OCI-M1 (cell line): ENCODE measurements at places on chromosomes 4 and X.

DNA sequence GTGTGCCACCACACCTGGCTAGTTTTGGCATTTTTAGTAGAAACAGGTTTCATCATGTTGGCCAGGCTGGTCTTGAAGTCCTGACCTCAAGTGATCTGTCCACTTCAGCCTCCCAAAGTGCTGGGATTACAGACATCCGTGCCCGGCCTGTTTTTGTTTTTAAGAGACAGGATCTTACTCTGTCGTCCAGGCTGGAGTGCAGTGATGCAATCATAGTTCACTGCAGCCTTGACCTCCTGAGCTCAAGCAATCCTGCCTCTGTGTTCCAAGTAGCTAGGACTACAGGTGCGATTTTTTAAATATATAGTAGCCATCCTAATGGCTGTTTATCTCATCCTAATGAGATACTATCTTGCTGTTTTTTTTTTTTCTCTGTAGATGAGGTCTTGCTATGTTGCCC lies 47.6 kb downstream of the RNF212 start:
- no peak for DNase-seq

DNA sequence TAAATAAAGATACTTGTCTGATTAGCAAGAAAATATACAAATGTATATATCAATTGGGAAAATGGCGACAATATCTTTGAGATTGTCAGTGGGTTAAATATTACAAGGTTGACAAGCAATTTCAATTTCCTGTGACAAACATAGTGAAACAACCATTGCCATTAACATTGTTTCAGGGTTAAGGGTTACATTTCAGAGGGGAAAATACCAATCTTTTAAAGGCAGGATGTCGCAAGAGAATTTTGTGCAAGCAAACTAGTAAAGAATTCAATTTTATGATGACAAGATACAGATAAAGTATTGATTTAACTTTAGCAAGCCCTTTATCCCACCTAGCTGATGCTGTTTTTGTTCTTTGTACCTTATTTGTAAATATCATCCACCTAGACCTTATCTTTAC lies 305.8 kb upstream of the GRIA3 start:
- no peak for DNase-seq

DNA sequence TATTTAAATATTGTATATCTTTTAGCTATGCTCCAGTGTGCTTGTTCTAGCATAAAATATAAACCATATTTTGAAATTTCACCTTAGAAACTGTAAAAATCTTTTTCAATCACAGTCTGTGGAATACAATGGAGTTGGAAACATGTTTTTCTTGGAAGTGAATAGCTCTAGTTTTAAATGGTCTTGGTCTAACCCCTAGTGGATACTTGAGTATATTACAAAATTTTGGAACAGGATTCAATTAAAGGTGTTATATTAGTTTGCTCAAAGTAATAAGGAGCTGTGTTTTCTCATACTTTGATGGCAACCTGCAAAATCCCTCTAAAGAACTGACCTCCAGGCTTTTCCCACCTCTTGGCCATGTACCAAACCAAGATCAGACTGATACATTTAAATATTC lies 48.2 kb downstream of the STK26 start:
- peak; percentile 26 for DNase-seq

DNA sequence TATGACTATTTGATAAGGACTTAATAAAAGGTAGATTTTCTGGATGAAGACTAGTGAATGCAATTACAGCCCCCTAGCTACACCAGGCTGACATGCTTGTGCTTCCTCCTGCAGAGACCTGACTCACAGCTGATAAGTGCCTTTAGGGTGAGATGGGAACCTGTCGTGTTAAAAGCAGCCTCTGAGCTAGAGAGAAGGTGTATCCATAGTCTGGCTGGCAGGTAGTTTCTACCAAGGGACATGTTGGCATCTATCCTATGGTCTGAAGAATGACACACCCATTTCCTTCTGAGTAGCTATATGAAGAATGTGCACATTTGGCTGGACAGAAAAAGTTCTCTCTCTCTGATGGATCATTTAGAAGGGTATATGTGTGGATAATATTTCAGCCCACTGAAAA lies 64.1 kb downstream of the PARM1 start:
- no peak for DNase-seq

DNA sequence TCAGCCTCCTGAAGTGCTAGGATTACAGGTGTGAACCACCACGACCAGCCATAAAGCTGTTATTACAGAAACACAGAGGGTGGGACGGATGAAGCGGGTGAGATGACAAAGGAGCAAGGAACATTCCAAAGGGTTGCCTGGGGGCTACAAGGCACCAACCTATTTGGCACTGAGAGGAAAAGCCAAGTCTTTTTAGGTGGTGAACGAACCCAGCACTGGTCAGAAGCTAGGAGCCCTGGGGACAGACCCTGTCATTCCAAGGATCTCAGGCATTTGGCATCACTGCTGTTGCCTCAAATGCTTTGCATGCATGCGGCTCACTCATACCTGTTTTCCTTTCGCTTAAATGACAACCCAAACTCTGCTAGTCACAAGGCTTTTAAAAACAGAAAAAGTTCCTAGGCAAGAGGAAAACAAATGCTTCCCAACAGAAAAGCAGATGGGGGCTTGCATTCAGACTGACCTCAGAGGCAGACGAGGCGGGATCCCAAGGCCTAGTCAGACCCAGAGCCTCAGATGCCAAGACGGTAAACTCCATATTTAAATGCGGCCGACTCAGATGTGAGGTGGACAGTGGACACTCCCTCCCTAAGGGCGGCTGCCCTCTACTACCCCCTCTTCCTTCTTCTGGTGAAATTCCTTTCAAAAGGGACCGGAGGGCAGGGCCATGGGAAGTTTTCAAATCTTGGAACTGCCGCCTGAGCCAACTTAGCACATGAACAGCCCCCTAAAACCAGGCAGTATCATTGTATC lies 4.5 kb downstream of the MAP7D2 start:
- no peak for DNase-seq

DNA sequence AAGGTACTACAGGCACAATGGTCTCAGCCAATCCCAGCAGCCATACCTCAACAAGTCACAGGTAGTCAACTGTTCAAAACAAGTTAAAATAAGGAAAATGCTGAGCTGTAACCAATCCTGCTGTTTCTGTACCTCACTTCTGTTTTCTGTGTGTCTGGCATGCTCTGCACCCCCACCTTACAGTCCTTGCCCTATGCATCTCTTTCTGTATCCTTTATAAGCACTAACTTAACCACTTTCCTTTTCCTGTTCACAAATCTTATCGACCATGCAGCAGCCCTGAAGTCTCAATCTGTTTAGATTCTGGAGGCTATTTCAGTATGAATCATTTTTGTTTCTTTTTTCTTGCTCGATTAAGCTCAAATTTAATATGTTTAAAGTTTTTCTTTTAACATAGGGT lies 12.5 kb upstream of the FAM13A start:
- peak; percentile 36 for DNase-seq

- DNase-seq: peak; percentile 28
These were observed 64.1 kb downstream of the ANTXR2 start for GRCh38 chr4:80008971-80009370.

DNA sequence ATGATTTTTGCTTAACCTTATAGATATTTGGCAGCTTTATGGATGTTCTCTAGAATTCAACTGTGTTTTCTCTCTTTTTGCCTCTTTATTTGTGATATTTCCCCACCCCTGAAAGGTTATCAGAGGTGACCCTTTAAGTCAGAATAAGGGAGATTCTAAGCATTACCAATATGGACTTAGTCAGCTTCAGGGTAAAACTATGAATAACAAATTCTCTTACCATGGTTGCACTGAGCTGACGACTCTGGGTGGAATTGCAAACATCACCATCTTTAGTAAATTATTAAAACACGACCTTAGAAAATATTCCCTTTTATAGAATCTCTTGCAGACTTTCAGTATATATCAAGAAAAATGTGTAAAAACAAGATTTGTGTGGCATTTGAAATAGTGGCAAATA lies 21.6 kb downstream of the TRPC3 start:
- no peak for DNase-seq

GRCh38 chr4:185693548-185694215 lies 118.3 kb downstream of the SORBS2 start:
- DNase-seq: peak; percentile 19

DNA sequence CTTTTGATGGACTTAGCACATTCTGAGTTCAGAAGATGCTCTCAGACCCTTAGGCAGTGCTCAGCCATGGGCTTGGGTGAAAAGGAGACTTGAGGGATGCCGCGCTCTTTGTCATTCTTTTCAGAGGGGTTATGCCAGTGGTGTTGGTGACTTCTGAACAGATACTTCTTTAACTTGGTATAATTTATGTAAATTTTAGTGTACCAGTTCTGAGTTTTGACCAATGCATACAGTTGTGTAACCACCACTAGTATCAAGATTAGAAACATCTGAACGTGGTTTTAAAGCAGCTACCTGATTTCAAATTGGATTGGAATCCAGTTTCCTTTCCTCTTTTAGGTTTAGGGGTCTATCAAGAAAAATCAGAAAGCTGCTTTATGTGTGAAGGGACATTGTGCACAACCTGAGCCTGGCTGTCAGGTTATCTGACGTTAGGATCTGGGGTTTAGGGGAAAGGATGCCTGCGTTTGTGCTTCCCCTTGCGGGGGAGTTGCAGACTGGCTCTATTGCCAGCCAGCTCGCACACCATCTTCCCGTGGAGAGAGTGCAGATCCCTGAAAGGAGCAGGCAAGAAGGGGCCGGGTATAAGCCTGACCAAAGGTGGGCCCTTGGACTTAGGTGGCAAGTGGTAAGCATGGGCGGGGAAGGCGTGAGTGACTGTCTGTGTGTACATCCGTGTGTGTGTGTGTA lies 19.0 kb downstream of the SMS start:
- peak; percentile 16 for DNase-seq

GRCh38 chrX:122641826-122642225 lies 542.3 kb upstream of the GRIA3 start:
- DNase-seq: no peak

DNA sequence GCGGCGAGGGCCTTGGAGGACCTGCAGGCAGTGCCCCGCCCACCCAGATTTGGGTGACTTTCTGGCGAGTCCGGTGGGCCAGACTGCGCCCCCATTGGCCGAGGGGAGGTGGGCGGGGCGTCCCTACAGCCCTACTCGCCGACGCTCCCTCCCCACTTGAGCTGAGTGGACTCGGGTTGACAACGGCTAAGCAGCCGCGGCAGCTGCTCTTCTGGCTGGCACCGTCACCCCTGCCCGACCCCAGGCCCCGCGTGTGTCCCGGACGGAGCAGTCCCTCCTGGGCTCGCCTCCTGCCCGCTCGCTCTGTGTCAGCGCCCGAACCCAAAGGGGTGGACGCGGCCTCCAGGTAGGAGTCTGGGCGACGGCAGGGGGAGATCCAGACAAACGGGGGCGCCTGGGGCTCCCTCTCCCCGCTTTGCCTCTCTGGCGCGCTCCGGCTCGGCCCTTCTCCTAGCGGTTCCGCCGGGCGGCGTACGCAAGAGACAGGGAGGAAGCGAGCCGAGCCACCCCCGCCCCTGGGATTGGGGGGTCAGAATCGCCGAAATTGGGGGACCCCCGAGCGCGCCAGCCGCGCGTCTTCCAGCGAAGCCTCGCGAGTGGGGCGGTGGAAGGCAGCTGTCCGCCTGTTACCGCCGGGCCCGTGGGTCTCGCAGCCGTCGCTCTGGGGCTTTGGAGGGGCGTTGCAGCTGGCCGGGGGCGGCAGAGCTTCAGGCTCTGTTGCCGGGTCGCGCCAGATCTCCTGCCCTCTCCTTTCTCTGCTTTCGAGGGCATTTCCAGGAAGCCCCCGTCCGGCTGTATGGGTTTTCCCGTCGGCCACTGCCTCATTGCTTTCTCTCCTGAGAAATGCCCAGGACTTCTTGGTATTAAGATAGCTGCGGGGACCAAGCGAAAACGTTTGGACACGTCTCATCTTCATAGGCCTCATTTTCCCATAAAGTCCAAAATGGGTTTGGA lies 46.3 kb downstream of the STARD8 start:
- DNase-seq: peak; percentile 88

- DNase-seq: no peak
These were observed 680.8 kb downstream of the RPA4 start for GRCh38 chrX:97564496-97564895.

DNA sequence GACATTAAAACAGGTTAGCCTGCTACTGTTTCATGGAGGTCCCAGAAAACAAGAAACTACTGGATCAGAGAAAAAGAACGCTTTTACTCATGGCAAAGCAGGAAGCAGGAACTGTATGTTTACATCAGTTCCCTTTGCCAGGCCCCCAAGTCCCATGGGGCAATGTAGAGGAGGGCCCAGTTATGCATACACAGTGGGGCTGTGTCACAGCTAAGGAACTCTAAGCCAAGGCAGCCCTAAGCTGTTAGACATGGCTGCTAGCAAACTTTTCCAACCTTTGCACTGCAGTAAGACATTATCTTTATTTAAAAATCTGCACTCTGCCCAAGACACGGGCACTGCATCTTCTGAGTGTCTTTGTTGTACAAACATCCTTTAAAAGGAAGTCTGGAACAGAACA lies 975.8 kb downstream of the C4orf33 start:
- DNase-seq: no peak

DNA sequence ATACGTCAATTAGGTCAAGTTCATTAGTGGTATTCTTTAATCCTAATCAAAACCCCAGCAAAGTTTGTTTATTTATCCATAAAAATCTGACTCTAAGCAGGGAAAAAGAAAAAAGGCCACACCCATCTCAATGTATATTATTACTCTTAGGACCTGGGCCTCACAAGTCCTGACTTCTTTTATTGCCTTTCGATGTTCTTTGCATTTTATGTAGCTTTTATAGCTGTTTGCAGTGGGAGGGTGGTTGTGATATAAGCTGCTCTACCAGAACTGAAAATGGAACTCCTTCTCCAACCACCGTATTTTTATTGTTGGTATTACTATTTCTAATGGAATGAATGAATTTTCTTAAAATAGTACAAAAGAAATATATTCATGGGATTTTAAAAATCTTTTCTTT lies 163.3 kb upstream of the FAM47C start:
- no peak for DNase-seq

DNA sequence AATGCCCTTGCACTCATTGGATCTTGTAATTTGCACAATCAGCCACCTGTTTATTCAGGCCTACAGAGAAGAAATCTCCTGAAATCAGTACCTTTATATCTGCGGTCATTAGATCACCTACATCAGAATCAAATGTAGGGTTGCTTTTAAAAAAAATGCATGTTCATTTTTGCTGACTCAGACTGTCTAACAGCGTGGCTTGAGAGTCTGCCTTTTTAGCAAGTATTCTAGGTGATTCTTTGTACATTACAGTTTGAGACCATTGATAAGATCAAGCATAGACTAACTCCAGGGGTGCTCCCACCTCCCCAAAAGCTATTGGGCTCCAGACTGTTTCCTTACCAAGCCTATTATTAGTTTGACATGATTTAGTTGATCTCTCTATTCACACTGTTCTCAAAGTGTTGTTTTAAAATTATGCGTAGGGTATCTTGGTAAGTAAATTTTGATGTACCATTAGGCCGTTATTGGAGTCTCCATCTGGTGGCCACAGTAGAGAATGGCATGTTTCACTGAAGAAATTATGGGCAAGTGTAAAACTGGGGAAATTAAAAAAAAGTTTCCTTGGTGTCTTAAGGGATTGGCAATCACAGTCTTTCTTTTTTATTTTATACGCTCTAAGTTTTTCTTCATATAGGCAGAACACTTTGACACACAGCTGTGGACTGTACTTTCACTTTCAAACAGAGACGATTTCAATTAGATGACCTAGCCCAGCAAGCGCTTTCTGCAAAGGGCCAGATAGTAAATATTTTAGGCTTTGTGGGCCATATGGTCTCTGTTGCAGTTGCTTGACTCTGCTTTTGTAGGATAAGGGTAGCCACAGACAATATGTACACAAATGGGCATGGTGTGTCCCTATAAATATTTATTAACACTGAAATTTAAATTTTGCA lies 33.7 kb upstream of the MSL3 start:
- peak; percentile 46 for DNase-seq

GRCh38 chr4:149684516-149684915 lies 131.1 kb downstream of the IQCM start:
- no peak for DNase-seq
